ENCODE measurements at places on chromosomes 2 and 18. TPM values are rescaled to one million over a fixed set of nuclear protein-coding genes. Genes with fewer than 3 reads are reported as not detected.

The CAPN14 gene
- total RNA-seq: not detected

The LAMA1 gene
- total RNA-seq: 0.13 TPM

The DYNAP gene
- total RNA-seq: not detected

The FAHD2B gene
- 10.6 TPM for total RNA-seq

The CLEC4F gene
- not detected for total RNA-seq

The LRP1B gene
- total RNA-seq: 0.01 TPM

The CNTNAP5 gene
- not detected for total RNA-seq

The EPHA4 gene
- total RNA-seq: 0.97 TPM

The IL1RL1 gene
- 1.3 TPM for total RNA-seq

The SLC5A7 gene
- total RNA-seq: not detected

The CD8A gene
- total RNA-seq: 0.51 TPM

The UGT1A6 gene
- 1.5 TPM for total RNA-seq

The CPO gene
- not detected for total RNA-seq

The MSH6 gene
- total RNA-seq: 93.4 TPM

Data from A549 treated with dexamethasone at 1 μM for 4 hours (cell line).